Brain (organoid and tissue), 16 donors: ENCODE measurements at places on chromosomes 11 and 22. TPM values are rescaled to one million over a fixed set of nuclear protein-coding genes. Genes with fewer than 3 reads are reported as not detected.

Gene OR4C12
- not detected for polyA plus RNA-seq

Gene MEI1
- polyA plus RNA-seq = 3.2 TPM

Gene PLA2G3
- 0.12 TPM for polyA plus RNA-seq

Gene PRR33
- not detected for polyA plus RNA-seq

Gene PI4KA
- polyA plus RNA-seq = 133 TPM

Gene C11orf91
- polyA plus RNA-seq = not detected

Gene MAPK8IP2
- 95.4 TPM for polyA plus RNA-seq

Gene PKDREJ
- polyA plus RNA-seq = not detected

Gene MUC2
- not detected for polyA plus RNA-seq

Gene APOBEC3C
- polyA plus RNA-seq = 6.7 TPM

Gene FGF4
- polyA plus RNA-seq = not detected

Gene GP1BB
- 46.2 TPM for polyA plus RNA-seq

Gene CRYBB3
- not detected for polyA plus RNA-seq

Gene CD6
- 0.63 TPM for polyA plus RNA-seq

Gene UBQLNL
- polyA plus RNA-seq = not detected

Gene C22orf39
- 60.8 TPM for polyA plus RNA-seq

Gene KRTAP5-8
- polyA plus RNA-seq = not detected

Gene CCDC81
- 0.22 TPM for polyA plus RNA-seq

Gene BTG4
- polyA plus RNA-seq = not detected

Gene APOBEC3A
- polyA plus RNA-seq = not detected
